ENCODE measurements at places on chromosomes 7 and 10.
A peak's percentile ranks its signal among the peaks of the same experiment; 100 is the strongest.

- DNase-seq, result no peak
Measured at GRCh38 chr10:61971003-61971325, 69.5 kb downstream of the ARID5B start.

- DNase-seq, result no peak
Measured at GRCh38 chr7:50782375-50783208, at the start of gene GRB10. TSS of gene GRB10 (minus strand) at chr7:50782896. CDS start at chr7:50732322, 50,574 bp downstream.

DNA sequence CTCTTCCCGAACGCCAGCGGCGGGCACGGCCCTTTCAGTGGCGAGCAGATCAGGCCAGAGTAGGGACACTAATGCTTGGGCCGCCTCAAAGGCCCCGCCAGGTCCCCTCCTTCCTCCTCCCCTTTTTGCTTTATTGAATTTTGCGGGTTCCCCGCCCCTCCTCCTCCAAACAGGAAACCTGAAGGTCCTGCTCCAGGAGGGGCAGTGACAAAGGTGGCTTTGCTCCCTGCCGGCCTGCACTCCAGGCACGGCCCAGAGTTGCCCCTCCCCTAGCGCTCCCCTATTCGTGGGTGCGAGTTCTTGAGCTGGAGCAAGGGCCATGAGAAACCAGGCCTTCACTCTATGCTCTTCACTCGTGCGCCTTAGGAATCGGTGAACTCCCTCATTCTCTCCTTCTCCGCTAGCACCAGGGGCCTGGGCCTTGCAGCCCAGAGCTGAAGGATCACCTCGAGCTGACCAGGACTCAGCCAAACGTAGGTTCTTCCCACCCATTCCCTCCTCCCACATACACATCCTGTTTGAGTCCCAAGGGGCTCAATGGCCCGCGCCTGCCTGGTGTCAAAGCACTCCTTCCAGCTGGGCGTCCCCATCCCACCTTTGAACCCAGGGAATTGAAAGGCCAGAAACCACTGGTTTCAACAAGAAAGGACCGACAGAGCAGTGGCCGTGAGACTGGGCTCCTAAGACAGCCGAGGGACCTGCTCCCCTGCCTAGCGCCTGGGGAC lies 619 bp upstream of the HOXA6 start:
- peak; percentile 69 for DNase-seq

- DNase-seq, result no peak
Measured at GRCh38 chr10:95406651-95407280, 116.0 kb upstream of the PDLIM1 start.

GRCh38 chr7:90210981-90211380 lies 559 bp upstream of the STEAP2 start:
- no peak for DNase-seq

Measured in right forelimb (tissue), 1 donor.